ENCODE measurements at places on chromosomes 5 and 9.

DNA sequence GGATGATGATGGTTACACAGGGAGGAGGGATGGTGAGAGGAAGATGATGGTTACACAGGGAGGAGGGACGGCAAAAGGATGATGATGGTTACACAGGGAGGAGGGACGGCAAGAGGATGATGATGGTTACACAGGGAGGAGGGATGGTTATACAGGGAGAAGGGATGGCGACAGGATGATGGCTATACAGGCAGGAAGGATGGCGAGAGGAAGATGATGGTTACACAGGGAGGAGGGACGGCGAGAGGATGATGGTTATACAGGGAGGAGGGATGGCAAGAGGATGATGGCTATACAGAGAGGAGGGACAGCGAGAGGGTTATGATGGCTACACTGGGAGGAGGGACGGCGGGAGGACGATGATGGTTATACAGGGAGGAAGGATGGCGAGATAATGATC lies 64.1 kb upstream of the FCN1 start:
- DNase-seq: no peak

- no peak for DNase-seq
Observed at GRCh38 chr5:104172976-104173375, 610.4 kb upstream of the NUDT12 start.

DNA sequence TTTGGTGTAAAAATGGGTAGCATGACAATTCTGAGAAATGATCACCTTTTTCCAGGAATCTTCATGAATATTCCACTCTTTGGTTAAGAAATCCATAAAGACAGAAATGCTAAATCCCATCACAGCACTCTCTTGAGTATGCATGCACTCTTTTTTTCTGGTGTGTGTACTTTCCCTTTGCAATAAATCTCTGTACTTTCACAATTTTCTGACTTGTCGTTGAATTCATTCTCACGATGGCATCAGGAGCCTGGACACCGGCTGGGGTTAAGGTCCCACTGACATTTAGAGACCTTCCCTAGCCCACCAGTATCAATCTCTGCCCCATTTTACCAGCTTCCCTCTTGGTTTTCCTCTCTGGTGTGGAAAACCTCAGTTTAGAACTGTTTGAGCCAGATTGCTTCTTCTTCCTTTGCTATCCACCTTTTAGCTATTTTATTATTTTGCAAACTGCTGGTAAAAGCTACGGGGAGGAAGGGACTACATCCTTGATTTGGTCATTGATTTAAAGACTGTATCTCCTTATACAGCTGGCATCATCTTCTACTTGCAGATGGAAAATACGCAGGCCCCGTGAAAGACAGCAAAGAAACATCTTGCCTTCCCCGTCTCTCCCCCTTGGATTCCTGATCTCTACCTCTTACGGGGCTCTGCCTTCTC lies 59.9 kb upstream of the ZFR start:
- no peak for DNase-seq

- DNase-seq: no peak
Observed at GRCh38 chr5:93894601-93895354, 153.4 kb upstream of the POU5F2 start.

DNA sequence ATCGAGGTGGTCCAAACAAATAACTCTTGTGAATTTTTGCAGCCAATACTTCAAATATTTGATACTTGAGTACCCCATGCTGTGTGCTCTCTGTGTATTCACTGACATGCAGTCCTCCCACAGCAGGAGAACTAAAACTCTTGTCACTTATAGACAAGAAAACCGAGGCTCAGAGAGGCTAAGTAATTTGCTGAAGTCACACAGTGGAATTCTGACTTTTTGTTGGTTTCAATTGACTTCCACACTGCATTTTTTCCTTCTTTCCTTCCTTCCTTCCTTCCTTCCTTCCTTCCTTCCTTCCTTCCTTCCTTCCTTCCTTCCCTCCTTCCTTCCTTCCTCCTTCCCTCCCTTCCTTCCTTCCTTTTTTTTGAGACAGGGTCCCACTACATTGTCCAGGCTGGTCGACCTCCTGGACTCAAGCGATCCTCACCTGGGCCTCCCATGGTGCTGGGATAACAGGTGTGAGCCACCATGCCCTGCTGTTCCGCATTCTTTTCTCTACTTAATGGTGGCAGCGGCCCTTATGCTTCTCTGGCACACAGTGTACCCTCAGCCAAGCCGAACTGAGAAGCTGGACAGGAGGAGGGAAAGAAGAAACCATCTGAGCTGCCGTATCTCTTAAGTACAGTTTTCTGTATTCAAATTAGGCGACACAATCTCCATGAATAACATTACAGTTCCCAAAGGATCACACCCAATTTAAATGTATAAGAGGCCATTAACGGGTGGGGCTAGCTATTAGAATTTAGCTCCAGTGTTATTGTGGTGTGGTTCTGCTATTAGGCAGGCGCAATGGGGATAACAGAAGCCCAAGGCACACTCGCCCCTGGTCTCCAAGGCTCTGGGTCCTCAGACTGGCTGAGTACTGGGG lies 38.4 kb upstream of the GRHPR start:
- no peak for DNase-seq

- DNase-seq: no peak
Observed at GRCh38 chr9:98521141-98521540, 187.6 kb downstream of the GABBR2 start.

- no peak for DNase-seq
Observed at GRCh38 chr5:108311682-108312081, 70.2 kb downstream of the FBXL17 start.

- DNase-seq: no peak
Observed at GRCh38 chr5:140344683-140345423, 1.6 kb downstream of the HBEGF start.

DNA sequence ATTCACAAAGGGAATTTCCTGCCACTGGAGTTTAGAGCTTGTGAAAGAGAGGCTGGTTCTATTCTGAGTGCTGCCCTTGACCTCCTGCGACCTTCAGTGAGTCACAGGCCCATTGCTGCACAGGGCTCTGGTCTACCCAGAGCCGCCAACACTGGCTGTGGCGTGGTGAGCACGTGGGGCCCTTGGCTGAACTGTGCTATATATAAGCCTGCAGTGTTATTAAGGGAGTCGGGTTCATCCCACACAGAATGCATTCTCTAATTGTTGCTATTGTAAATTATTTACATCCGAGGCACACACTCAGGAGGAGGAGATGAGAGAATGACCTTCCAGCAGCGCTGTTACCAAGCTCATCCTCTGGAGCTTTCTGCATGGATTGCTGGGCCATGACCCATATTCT lies 47.1 kb downstream of the BRINP1 start:
- DNase-seq: no peak

GRCh38 chr9:136204838-136205706 lies at the start of gene LHX3:
Gene LHX3, minus strand, starts transcription at chr9:136205128. Its CDS starts 116 bp downstream, at chr9:136205012.
- no peak for DNase-seq

DNA sequence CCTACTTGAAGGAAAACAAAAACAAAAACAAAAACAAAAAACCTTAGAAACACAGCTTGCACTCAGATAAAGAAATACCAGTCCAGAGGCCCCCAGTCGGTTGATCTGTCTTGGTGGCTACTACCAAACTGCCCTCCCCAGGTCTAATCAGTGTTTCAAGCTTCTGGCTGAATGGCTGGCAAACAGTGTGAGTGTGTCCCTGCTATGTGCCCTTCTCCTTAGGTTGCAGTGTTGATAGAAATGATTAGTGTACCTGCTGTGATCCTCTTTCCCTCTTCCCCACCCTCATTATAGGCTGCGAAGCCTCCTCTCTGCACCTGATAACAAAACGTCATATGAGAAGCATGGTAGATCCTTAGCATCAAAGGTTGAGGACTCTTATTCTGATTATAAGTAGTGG lies 12.8 kb downstream of the NR4A3 start:
- no peak for DNase-seq

GRCh38 chr9:3742586-3742985 lies 216.8 kb upstream of the RFX3 start:
- DNase-seq: no peak

DNA sequence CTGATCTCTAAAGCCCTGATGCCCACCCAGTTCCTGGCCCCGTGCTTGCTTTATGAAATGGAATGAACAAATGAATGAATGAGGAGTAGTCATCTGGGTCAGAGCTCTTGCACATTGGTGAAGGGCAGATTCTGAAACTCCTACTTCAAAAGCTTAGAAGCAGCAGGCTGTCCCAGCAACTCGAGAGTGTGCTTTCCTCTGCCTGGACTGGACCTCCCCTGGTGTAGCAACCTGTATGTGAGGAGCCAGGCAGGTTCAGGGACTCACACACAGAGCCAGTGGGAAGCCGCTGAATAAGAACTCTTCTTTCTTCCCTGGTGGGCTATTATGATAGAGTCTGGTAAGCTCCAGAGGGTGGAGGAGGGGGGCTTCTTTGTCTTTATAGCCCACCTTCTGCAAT lies 396.4 kb downstream of the CDK5RAP2 start:
- DNase-seq: no peak

DNA sequence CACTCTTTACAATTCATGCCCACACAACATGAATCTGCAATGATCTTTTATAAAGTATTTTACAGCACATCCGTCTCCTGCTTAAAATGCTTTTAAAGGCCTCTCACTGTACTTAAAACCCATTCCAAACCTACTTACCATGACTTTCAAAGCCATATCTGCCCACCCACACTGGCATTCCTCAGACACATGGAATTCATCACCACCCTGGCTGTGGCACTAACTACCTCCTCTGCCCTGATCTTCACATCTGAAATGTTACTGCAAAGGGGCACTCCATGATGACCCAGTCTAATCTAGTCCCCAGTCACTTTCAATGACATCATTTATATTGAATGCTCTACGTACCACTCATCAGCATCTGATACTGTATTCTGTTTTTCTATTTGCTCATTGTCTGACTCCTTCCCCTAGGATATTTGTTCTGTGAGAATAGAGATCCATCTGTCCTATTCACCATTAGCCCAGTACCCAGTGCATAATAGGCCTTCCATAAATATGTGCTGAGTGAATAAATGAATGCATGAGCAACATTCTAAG lies 193.2 kb upstream of the KIF2A start:
- DNase-seq: no peak

DNA sequence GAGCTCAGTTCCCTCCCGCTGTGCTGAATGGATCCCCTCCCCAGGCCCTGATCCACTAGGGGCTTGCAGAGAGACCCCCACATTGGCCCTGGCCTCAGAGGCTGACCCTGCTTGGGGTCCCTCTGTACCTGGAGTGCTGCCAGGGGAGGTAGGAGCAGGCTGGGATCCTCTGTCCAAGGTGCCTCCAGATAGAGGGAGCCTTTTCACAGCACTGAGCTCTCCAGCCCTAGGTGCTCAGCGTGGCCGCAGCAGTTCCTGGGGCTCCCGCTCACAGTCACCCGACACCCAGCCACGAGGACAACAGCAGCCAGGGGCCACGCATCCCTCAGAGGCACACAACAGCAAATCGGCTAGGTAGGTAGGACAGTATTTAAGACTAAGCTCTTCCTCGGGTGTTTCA lies 62.2 kb upstream of the IRX2 start:
- no peak for DNase-seq

- DNase-seq: no peak
Observed at GRCh38 chr9:99411068-99411467, 189.0 kb downstream of the SEC61B start.

DNA sequence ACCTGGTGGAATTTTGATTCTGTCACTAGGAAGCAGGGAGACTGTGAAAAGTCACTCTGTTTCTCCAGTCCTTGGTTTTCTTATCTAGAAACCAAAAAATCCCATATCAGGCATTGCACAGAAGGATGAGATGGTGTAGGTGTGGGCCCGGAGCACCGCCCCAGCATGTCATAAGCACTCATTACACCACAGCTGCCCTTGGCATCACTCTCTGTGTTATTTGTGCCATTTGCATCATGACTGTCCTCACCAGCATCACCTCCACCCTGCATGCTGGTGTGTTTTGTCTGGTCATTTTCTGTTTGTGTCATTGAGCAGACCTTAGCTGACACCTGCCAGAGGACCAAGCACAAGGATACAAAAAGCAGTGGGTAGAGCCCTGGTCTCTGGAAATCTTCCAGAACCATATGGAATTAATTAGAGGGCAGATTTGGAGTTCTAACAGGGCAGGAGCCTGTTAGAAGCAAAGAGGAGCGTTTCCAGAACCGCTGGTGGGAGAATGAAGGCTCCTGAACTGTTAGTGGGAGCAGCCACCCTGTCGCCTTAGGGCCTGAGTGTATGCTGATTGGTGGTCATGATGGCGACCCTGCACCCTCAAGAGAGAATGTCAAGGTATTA lies 99.3 kb downstream of the AMBP start:
- no peak for DNase-seq

DNA sequence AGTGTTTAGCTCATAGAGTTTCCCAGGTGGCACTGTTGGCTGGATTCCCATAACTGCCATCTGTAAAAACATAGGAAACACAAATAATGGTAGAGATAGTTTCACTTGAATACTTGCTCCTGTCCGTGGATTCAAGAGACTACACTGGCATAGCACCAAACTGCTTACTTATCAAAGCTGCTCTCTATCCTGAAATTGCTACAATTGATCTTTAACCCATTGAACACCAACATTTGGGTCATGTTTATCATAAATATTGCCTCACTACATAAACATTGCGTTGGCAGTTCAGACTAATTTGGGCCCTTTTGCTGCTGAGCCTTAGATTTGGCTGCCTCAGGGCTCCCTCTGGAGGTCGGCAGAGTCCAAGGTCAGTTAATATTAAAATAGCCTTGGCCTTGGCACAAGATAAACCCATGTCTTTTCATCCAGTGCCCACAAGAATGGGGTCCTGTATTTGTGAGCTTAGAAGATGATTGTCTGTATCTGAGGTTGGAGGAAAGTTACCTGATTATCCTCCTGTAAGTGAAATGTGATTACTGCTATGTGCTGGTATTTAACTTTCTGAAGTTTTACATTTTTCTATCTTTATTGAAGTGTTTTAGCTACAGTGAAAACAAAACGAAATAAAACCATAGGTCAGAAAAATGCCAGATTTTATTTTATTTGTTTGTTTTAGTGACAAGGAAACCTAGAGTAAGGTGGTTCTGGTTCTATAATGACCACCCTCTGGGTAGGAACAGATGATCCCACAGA lies 4.0 kb upstream of the RANBP3L start:
- no peak for DNase-seq

DNA sequence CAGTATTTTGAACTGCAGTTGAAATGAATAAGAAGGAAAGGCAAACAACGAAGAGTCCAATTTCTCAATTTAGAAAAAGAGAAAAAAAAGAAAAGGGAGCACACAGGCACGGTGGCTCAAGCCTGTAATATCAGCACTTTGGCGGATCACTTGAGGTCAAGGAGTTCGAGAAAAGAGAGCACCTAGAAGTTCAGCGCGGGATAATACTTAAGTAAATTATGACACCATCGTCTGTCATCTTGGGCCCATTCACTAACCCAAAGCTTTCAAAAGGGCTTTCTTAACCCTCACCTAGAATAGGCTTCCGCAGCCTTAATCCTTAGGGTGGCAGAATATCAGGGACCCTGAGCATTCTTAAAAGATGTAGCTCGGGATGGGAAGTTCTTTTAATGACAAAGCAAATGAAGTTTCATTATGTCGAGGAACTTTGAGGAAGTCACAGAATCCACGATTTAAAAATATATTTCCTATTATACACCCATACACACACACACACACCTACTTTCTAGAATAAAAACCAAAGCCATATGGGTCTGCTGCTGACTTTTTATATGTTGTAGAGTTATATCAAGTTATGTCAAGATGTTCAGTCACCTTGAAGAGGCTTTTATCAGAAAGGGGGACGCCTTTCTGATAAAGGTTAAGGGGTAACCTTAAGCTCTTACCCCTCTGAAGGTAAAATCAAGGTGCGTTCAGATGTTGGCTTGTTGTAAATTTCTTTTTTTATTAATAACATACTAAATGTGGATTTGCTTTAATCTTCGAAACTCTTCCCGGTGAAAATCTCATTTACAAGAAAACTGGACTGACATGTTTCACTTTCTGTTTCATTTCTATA lies 602 bp upstream of the CD274 start:
- DNase-seq: no peak

GRCh38 chr9:105293408-105293807 lies 49.0 kb downstream of the SLC44A1 start:
- DNase-seq: no peak

Measured in activated CD4-positive, alpha-beta T cell treated with anti-CD3 and anti-CD28 coated beads, Interleukin-2, amount 50 U/mL, for 24 hours (primary cell).